ENCODE measurements at places on chromosomes 13 and 19.

DNA sequence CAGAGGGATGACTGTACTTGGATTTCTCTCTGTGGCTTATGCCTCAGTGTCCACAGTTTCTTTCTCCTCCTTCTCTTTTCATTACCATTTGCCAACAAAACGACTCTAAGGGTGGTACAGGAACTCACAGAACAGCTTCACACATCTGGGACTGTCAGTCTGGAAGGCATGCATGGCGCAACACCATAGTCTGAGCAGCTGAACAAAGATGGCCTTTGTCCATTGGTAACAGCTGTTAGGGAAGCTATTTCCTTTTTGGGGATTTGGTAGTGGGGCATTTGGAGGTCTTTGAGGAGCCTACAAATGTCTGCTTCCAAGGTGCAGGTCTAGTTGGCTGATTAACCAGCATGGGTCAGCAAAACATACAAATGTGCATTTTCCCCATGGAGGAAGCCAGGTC, 81.4 kb upstream of the PCDH8 start:
- no peak for DNase-seq

DNA sequence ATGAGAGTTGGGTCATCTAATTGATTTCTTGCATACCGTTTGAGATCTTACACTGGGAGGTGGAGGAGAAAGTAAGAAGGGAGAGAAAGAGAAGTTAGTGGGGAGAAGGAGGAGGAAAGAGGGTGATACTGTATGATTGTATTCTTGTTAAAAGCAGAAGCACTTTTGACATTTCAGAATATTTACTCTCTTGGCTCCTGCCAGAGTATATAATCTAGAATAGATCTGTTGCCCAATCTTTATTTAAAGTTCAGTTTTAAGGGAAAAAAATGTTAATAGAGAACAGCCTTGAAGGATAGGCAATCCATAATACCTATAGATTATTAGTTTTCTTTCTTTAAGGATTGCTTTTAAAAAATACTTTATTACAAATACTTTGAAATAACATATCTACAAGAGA, 41.5 kb downstream of the PDS5B start:
- DNase-seq, result no peak

- DNase-seq, result no peak
These were observed 99.6 kb downstream of the PAN3 start for GRCh38 chr13:28237944-28238343.

DNA sequence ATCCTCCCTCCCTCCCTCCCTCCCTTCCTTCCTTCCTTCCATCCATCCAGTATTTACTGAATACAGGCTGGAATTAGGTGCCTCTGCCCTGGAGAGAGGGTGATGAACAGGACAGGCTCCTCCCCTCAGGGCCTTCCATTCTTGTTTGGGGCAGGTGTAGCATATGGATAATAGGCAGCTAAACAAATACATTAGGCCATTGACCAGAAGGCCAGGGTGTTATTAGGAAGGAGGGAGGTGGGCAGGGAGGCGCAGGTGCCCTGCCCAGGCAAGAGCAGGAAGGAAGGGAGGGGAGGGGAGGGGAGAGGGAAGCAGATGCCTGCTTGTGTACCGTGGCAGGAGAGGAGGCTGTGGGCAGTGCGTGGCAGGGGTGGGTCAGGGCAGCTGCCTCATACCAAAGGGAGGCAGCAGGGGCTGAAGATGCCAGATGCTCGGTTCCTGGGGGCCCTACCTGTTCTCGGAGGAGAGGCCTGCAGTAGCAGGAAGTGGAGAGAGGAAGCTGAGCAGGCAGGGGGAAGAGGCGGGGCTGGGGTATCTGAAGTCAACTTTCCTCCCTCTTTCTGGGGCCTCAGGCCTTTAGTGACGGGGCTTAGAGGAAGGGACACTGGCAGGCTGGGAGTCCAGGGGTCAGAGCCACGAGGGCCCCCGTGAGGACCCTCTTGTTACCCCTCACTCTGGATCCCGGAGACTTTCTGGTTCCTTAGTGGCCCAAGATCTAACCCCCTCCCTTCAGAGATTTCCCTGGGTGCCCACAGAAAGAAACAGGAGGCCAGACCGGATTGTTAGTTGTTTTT, at the start of gene RINL:
TSS of gene RINL (minus strand) at position 495 of the 794 bp plus-strand sequence. CDS start 1,533 bp downstream, outside the sequence.
- no peak for DNase-seq

DNA sequence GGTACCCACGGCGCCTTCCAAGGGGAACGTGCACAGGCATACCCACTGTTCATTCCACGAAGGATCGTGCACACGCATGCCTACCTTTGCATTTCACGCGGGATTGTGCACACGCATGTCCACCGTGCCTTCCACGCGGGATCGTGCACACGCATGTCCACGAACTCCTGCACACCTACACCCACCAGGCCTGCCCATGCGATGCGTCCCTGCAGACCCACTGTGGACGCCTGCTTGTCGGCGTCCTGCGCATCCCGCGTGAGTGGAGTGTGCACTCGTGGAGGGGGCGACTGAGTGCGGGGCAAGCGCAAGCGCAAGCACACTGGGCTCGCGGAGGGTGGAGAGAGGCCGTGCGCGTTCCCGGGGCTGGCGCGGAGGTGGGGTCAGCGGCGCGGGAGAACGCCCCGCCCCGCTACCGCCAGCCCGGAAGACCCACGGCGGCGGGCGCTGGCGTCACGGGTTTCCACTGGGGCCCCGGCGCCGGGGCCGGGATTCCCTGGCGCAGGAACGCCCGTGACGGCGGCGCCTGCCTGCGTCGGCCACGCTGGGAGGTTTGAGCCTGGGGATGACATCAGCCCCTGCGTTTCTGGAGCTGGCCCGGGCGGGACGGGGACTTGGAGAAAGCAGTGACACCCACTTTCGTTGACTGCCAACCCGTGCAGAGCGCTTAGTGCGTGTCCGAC, 18.7 kb downstream of the GADD45B start:
- peak; percentile 94 for DNase-seq

DNA sequence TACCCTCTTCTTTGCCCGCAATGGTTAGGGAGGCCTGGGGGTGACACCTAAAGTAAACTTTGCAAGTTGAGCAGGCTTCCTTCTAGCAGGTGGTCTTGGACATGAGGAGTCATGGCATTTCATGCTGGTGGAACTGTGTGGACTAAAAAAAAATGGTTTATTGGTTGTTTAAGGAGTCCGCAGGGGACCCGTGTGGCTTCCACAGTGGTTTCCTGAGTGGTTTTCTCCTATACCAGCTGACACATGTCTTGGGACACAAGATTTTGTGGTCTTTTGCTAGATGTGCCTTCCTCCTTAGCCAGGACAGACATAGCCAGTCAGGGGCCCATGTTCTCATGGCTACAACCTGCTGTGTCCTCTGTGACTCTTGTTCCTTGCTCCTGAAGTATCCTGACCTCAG, 1.5 kb downstream of the ZNF543 start:
- DNase-seq, result no peak

DNA sequence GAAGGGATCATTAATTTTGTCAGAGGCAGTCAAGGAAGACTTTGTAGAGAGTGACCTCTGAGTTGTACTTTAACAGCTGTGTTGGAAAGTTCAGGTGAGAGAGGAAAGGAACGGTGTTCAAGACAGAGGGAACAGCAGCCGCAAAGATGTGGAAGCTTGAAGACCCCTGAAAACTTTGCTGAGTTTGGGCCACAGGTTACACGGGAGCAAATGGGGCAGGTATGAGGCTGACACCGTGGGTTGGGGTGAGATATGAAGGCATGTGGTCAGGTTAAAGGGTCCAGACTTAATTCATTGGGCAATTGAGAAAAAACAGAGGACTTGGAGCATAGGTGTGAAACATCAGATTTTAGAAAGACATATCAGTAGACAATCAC, 72.0 kb upstream of the SERP2 start:
- DNase-seq, result no peak

- DNase-seq, result no peak
These were observed 315.2 kb downstream of the ATP8A2 start for GRCh38 chr13:25686831-25687470.

DNA sequence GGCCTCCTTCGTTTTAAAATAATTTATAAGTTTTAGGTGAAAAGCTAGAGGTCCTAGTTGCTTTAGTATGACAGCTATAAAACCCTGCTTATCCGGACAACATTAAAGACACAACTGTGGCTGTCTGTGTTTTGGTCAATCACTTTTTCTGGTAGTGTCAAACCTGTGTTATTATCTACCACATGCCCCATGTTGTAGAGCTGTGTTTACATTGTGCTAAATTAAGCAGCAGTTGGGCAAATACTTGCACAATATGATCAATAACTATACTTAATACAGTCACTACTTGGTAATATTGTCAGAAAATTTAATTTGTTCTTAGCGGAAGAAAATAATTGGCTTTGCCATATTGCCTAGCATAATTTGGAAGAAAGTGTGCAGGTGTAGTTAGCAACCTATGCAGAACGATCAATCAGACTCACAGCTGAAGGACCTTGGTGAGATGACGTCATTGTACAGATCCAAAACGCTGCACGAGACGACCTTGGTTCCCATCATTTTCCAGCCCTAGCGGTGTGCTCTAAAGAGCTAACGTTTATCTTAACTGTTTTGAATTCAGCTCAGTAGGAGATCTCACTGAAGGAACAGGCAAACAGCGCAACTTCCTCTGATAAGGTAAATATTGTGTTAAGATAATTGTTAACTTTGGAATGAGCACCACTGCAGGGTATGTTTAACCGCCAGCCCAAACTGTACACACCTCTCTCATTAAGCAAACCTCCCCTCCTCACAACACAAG, 476.6 kb downstream of the IRS2 start:
- DNase-seq, result no peak

DNA sequence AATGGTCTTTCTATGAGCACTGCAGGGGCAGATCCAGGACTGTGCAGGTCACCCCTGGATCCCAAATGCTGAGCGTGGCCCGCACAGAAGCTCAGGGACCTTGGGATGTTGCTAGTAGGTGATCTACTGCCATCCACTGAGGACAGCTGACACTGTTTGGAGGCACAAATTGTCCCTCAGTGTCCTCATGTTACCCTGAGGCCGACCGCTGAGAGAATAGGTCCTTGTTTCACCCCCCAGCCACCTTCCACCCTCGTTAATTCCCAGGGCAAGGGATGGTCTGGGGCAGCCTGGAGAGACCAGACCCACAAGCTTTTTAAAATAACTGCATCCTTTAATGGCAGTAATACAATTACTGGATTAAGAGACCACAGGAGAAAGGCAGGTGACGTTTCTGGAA, 15.4 kb upstream of the TMEM160 start:
- no peak for DNase-seq

- DNase-seq, result no peak
These were observed 180.6 kb downstream of the KDM4B start for GRCh38 chr19:5149508-5149907.

DNA sequence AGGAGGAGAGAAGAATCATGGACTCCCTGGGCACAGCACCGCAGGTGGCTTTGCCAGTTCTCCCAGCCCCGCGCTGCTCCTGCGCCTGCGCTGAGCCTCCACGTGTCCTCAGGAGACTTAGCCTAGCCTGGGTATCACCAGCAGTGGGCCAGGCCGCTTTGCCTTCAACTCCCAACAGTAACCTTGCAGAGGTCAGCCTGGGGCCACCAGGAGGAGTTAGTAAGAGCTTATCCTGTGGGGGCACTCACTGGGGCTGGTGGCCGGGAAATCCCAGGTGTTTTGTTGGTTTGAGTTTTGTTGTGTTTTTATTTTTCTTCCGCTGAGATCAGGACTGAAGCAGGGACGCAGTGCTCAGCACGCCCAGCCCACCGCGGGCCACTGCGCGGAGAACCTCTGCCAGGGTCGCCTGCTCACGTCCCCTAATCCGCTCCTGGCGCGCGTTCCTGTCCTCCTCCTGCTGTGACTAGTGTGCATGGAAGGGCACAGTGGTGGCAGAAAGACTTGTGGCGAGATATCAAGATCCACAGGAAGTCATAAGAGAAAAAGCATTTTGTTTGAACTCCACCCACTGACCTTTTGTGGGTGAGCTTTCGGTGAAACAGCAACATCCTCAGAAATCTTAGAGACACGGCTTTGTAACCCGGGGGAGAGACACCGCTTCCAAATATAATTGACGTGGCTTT, 207.4 kb upstream of the RFC3 start:
- no peak for DNase-seq

DNA sequence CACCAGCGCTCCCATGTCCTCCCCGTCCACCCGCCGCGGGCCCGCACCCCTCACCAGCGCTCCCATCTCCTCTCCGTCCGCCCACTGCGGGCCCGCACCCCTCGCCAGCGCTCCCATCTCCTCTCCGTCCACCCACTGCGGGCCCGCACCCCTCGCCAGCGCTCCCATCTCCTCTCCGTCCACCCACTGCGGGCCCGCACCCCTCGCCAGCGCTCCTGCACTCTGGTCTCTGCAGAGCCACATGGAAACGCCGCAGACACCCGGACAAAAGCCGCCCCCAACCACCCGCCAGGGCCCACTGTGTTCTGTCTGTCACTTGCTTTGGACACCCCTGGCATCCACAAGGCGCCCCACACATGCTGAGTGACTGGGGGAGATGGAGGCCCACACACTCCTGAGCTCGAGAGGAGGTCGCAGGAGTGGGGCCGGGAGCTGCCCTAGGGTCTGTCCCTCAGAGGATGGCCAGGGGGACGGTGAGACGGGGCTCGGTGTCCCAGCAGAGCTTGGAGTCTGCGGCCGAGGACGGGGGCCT, 7.4 kb downstream of the CFD start:
- no peak for DNase-seq

DNA sequence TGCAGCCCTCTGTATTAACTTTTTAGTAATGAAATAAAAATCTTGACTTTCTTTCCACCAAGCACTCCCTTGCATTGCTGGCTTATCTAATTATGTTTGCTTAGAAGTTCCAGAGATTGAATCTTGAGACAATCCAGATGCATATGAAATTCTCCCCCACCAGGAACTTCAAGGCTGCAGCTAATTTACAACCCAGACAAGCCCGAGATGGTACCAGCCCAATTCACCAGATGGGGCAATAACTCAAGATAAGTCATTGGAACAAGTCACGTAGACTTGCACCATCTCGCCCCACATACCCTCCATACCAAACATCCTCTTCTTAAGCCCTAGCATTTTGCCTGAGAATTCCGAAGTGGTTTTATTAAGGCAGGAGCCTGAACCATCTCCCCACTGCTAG, 29.0 kb downstream of the UTP14C start:
- no peak for DNase-seq

GRCh38 chr13:106348075-106348840, 187.2 kb downstream of the EFNB2 start:
- DNase-seq, result no peak

GRCh38 chr13:31350560-31350959, 150.8 kb downstream of the B3GLCT start:
- DNase-seq, result no peak

- DNase-seq, result peak; percentile 65
These were observed 35.7 kb upstream of the TPM4 start for GRCh38 chr19:16040642-16041041.

- DNase-seq, result no peak
These were observed 967.4 kb downstream of the EFNB2 start for GRCh38 chr13:105567951-105568525.
